ENCODE measurements at places on chromosomes 4 and X.

GRCh38 chr4:159070742-159071141 is 32.1 kb upstream of the RAPGEF2 start:
- DNase-seq: no peak

DNA sequence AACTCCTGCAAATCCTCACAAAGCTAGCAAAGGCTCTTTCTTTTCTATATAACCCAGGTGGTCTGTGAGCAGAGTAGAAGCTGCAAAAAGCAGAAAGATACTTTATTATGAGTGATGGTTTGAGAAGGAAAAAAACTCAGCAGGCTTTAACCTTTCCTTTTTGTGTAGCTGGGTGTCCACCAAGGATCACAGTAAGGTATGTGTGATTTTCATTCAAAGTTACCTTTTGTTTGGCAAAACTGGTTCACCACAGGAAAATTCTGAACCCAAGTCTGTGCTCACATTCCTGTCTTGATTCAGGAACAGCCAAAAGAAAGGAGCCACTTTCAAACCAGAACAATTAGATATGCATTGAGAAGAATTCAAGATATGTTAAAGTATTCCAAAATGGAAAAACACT is 35.7 kb downstream of the FRAS1 start:
- DNase-seq: no peak

DNA sequence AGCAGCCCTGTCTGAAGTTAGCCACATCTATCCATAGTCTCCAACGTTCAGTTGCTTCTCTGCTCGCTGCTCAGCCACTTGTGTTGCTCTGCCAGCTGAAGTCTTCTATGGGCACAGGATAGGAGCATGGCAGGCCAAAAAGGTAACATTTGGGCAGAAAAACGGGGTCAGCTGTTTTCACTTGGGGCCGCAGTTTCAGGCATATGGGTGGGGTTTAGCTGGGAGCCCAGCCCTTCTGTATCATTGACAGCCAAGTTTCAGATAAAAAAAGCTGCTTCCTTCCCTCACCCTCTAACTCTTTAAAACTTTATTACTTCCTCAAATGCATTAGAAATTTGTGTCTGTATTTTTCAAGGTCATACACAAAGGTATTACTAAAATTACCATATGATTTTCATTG is 18.4 kb upstream of the MANBA start:
- no peak for DNase-seq

DNA sequence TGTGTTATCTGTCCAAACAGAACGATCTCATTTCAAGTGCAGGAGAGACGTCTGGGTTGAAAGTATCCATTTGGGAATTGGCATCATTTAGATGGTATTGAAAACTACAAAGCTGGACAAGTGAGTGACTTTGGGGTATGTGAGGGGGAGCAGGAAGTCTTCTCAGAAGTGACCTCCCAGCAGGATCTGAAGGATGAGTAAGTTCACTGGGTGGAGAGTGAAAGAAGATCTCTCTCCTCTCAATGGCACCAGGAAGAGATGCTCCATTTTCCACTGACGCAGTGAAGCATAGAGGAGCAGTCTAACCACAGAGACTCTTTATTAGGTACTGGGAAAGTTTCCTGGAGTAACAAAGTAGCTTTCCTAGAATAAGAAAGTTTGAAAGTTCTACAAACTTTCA is 161.0 kb downstream of the CPE start:
- DNase-seq: no peak

DNA sequence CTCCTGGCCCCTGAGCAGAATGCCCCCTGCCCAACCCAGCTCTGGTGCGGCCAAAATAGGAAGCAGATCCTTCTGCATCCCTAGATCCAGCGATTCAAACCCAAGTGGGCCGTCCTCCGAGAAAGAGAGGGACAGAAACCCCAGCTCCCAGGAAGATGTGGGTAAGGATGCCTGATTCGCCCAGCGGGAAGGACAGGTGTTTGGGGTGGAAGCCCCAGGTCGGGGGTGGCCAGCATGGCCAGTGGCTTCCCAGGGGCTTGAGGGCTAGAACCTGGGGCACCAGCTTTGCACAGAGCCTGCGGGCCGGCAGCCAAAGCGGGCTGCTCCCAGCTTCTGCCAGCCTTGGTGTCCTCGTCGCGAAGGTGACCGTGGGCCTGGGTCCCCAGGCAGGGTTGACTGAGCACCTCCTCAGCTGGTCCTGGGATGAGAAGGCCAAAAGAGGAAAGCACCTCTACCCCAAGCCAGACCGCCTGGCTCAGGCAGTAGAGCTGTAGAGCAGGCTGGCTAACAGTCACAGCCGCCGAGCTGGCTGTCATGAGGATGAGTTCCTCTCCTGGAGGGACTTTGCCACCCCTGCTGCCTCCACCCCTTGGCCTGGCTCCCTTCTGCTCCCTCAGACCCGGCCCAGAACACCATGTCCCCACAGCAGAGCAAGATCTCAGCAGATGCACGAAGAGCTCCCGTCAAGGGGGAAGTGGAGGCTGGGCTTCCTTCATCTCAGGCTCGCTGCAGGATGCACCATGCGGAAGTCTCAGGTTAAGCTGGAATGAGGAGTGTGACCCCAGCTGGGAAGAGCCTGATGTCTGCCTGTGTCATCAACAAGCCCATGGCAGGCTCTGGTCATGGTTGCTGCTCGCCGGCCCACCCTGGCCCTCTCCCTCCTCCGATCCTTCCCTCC is 59.9 kb downstream of the CPZ start:
- no peak for DNase-seq

DNA sequence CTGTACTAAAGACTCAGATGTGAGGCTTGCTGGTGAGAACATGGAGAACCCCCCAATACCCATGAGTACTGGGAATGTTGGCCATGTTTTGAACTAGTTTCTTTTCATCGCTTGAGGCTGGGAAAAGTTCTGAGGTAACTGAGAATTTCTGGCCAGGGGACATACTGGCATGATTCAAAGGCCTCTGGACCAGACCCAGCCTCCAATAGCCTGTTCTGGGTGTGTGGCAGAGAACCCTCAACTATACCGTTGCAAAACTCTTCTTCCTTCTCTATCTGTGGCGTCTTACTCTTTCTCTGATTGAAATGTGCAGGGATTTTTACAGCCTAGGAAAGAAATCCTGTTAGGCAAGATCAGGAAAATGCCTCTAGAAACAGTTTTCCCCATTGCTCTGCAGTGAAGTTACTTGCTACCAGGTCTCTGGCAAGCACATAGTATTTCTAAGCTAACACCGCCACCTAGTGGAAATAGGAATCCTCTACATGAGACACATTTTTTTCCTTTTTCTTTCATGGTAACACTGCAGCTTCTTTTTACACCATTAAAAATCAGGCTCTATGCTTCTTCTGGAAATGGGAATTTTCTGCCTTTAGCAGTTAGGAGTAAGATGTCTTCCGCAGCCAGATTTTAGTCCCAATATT is 170.7 kb upstream of the ZCCHC13 start:
- no peak for DNase-seq

DNA sequence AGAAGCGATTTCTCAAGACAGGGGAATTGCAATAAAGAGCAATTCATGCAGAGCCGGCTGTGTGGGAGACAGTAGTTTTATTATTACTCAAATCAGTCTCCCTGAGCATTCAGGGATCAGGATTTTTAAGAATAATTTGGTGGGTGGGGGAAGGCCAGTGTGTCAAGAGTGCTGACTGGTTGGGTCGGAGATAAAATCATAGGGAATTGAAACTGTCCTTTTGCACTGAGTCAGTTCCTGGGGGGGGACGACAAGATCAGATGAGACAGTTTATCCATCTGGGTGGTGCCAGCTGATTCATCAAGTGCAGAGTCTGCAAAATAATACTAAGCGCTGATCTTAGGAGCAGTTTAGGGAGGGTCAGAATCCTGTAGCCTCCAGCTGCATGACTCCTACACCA is 502.4 kb downstream of the NLGN4X start:
- DNase-seq: no peak

DNA sequence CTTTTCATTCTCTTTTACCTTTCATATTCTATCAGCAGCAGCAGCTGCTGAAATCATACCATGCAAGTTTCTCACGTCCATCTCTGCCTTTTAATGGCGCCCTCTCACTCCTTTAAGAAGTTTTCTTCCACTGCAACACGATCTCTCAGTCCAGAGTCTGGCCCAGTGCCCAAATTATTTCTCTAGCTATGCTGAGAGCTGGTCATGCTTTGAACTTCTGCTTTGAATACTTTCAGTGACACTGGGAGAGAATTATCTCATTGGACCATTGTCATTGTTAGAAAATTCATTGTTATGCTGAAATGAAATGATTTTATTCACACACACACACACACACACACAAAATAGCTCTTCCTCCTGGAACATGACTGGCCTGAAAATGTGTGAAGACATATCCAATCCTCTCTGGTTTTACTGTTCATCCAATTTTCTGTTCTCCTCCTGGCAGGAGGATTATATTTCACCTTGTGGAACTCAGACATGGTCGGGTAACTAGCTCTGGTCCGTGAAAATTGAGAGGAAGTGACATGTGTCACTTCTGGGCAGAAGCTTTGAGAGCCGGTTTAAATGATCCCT is 1.3 kb upstream of the PDHA1 start:
- no peak for DNase-seq

DNA sequence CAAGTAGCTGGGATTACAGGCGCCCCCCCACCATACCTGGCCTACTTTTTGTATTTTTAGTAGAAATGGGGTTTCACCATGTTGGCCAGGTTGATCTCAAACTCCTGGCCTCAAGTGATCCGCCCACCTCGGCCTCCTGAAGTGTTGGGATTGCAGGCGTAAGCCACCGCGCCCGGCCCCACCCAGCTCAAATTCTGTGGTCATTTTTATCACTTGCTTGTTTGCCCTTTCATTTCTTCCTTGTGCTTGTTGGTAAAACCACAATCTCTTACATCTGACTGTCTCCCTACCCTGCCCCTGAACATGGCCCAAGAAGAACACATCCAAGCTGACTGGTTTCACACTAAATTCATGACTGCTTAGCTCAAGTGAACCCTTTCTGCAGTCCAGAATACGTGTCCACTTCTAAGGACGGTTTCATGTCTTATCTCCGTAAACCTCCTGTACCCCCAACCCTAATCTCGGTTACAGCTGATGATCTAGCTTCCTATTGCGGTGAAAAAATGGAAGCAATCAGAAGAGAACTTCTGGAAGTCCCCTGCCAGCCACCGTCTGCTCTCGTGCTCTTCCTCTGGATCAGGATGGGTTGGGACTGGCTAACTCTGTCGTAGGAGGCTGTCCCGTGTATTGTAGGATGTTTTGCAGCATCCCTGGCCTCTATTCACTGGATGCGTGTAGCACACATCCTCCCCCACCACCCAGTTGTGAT is 5.4 kb upstream of the RS1 start:
- DNase-seq: no peak

DNA sequence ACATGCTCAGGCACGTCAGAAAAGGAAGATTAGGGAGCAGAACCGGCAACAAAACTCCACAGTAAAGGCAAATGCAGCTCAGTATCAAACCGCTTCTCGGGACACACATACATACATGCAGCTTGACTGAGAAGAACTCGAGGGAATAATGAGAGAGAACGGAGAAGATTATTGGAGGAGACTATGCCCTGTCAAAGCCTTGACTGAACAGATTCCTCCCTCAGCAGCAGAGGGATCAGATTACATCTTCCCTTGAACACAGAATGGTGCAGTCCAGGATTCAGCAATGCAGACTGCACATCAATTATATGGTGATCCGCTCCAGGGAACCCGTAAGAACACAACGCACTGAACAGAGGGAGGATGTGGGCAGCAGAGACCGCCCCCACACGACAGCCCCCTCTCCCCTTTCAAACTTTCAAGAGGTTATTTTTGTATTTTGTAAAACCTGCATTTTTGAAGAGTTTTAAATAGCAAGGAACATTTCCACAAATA is 183.2 kb downstream of the FBXW7 start:
- DNase-seq: no peak

DNA sequence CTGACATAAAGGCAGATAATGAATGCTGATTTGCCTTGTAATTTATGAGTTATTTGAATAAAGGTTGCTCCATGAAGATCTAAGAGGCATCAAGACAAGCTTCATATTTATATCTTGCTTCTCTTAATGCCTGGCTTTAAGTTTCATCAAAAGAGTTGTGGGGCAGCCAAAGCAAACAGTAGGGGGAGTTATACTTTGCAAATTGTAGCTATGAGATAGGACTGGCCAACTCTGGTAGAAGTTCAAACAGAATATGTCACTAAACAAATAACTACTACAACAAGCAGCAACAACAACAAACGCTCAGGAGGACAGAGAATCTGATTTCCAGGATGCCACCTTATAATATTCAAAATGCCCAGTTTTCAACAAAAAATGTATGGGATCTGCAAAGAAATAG is 69.1 kb upstream of the PLAC1 start:
- DNase-seq: no peak

DNA sequence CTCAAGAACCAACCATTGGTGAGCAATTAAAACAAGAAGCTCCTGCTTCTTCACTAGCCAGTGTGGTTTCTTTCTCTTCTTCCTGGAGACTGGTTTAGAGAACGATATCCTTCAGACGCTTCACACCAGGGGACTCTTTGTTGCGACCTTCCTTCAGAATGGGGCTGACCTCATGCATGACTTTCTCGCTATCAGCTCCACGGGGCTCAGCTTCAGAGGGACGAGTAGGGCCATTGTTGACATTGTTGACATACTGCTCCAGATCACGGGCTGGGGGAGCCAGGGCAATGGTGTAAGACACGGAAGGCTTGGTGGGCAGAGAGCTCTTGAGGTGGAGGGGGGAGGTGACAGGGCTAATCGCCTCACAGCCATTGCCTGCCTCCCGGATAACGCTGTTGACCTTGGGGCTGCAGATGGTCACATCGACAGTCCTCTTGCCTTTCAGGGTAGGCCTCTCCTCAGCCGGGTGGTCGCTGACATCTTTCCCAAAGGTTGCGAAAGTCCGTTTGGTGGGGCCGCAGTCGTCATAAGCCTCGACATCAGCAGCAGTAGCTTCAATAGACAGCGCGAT is 113.8 kb downstream of the PCDH19 start:
- DNase-seq: no peak

DNA sequence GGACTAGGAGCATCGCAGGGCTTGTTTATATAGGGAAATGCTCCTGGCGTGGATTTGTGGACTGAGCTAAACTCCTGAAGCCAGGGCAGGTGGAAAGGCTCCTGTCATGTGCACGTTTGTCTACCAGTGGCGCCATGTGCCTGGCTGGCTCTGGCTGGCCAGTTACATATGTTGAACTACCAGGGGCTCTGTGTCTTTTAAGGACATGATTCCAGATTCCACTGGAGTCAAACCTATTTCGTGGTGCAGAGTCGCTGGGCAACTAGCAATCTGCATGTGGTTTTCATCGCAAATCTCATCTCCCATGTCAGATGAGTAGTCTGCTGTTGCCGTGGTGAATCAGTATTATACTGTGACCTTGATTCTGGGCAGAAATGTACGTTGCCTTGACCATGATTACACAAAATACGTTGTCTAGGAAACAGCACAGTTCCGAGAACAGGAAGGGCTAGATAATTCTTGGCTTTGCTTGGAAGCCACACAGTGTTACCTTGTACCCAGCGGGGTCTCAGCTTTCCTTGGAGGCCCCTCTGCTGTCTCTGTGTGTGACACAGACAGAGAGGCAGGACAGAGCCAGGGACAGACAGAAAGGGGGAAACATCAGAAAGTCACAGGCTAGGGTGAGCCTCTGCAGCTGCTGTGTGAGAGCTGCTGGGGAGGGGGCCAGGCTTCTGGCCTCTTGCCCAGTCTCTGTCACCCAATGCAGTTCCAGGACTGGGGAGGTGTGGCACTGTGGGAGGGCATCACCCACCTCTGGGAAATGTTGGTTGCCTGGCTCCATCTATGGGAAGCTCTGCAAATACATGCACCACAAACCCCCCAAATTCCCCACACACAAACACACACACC is 19.2 kb downstream of the PNMA6E start:
- no peak for DNase-seq
